ENCODE measurements at places on chromosomes 2 and 18.

GRCh38 chr18:70499218-70499691 is 210.4 kb downstream of the SOCS6 start:
- DNase-seq = peak; percentile 6

DNA sequence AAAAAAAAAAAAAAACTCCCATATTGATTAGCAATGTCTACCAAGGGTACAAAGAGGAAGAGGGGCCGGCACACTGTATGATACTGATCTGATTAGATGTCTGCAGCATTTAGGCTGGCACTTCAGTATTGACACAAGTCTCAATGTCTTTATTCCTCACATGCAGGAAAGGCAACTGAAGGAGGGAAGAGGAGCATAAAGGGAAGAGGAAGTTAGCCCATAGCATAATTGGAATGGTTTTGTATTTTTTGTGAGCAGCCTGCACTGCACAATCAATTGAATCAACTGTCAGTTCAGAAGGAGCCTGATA is 79.0 kb downstream of the DNER start:
- no peak for DNase-seq

DNA sequence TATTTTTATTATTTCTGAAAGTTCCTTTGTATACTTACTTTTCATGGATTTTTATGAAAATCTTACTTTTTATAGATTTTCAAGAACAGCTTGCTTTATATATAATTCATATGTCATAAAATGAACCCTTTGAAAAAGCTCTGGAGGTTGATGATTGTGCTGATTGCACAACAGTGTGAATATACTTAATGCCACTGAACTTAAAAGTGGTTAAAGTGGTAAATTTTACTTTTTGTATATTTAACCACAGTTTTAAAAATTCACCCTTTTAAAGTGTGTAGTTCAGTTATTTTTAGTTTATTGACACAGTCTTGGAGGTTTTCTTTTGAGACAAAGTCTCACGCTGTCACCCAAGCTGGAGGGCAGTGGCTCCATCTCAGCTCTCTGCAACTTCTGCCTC is 8.4 kb downstream of the SANBR start:
- DNase-seq = no peak

DNA sequence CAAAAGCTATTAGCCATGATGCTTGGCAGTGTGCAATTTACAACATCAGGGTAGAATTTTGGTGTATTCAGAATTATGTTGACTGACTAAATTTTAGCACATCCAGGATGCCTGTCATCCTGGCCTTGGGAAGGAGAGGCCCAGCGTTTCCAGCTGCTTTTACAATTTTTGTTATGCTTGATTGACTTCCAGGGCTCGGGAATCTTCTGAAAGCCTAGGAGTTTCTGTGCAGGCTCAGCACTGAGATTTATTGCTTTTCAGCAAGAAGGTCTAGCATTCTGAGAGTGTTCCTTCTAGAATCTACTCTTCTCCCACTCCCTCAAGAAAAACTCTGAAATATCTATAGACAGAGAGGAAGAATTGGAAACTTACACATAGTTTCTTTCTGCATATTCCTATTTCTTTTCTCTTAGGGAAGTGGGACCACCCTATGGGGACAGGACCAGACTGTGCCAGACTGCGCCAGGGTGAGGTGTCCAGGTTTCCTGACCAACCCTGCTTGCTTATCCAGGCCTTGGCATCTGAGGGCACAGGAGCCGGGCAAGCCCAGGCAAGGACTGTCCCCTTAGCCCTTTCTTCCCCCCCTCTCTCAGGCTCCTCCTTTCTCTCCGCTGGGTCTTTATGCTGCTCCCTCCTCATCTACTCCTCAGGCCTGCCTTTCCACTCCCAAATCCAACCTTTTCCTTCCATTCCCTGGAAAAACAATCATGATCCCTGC is 26.9 kb downstream of the MAIP1 start:
- DNase-seq = no peak

- no peak for DNase-seq
These were observed 277.8 kb downstream of the EIPR1 start for GRCh38 chr2:3099860-3100234.

- no peak for DNase-seq
These were observed 10.4 kb downstream of the STK17B start for GRCh38 chr2:196160946-196161345.

DNA sequence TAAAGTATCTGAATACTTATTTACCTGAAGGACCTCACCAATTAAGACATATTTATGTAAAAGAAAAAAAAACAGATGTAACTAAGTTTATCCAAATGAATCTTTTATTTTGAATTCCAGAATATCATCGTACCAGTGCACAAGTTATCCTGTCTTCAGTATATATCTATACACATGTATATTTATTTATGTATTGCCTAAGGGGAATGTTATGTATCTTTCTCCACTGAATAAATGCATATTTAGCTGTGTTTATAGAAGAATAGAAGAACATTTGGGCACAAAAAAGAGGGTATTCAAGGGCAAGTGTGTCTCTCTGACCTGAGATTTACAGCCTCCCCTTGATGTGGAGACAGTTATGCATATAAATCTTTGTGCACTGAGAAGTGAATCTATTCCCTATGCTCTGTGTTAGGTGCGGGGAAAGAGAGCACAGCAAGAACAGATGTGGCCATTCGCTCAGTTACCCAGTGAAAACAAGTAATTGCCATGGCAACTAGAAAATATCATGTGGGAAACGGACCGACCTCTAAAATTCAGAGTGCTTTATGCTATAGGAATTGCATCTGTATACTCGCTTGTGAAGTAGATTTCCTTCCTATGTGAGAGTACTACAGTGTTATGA is 39.5 kb upstream of the ASXL3 start:
- DNase-seq = no peak
